ENCODE measurements at places on chromosomes 3 and 15.

GRCh38 chr15:57057134-57057930 is 138.9 kb downstream of the TCF12 start:
- no peak overlapping the region for H3K4me3 ChIP-seq
- H3K4me1 ChIP-seq, result peaks cover 13% of the 10 kb centered on the region
- H3K36me3 ChIP-seq, result peaks cover 2% of the 10 kb centered on the region
- no peak overlapping the region for H3K27ac ChIP-seq
- no peaks in the 10 kb centered on the region for H3K27me3 ChIP-seq

GRCh38 chr3:128320551-128321340 is 145.9 kb downstream of the DNAJB8 start:
- no peaks in the 10 kb centered on the region for H3K27me3 ChIP-seq
- DNase-seq, result no peak
- H3K27ac ChIP-seq, result no peak overlapping the region
- peaks cover 11% of the 10 kb centered on the region for H3K4me1 ChIP-seq
- no peaks in the 10 kb centered on the region for H3K36me3 ChIP-seq
- H3K4me3 ChIP-seq, result no peak overlapping the region

- no peak overlapping the region for H3K27ac ChIP-seq
- no peaks in the 10 kb centered on the region for H3K4me1 ChIP-seq
- H3K4me3 ChIP-seq, result no peak overlapping the region
- no peaks in the 10 kb centered on the region for H3K36me3 ChIP-seq
- DNase-seq, result no peak
- peaks cover 3% of the 10 kb centered on the region for H3K27me3 ChIP-seq
These were observed 670 bp upstream of the ISLR start for GRCh38 chr15:74172701-74173379.

GRCh38 chr3:170038434-170039110 is 777 bp downstream of the GPR160 start:
- no peaks in the 10 kb centered on the region for H3K27me3 ChIP-seq
- no peak overlapping the region for H3K27ac ChIP-seq
- DNase-seq, result no peak
- H3K36me3 ChIP-seq, result peaks cover 9% of the 10 kb centered on the region
- H3K4me3 ChIP-seq, result peak overlapping the region; percentile 81
- H3K4me1 ChIP-seq, result peaks cover 27% of the 10 kb centered on the region

DNA sequence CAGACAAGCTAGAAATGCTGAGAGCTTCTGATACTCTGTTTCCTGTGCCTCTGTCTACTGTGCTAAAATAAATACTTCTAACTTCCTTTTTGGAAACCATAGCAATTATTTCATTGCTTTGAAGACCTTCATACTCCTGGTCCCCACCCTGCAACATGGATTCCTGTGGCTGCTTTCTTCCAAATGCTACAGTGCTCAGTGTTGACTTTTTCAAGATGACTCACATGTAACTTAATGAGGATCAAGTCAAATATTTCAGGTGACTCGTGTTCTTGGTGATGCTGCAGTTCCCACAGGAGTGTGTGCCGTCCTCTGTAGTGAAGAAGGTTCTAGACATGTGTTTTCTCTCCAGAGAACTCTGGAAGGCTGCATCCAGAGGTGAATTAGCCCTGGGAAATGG is 288.6 kb downstream of the CLSTN2 start:
- H3K36me3 ChIP-seq, result no peaks in the 10 kb centered on the region
- H3K27ac ChIP-seq, result no peak overlapping the region
- DNase-seq, result no peak
- H3K4me1 ChIP-seq, result no peaks in the 10 kb centered on the region

GRCh38 chr15:95208988-95209387 is 977.6 kb downstream of the MCTP2 start:
- no peaks in the 10 kb centered on the region for H3K36me3 ChIP-seq
- H3K4me1 ChIP-seq, result no peaks in the 10 kb centered on the region
- H3K27me3 ChIP-seq, result no peaks in the 10 kb centered on the region
- no peak overlapping the region for H3K4me3 ChIP-seq
- no peak overlapping the region for H3K27ac ChIP-seq
- DNase-seq, result no peak

- no peaks in the 10 kb centered on the region for H3K27me3 ChIP-seq
- peaks cover 56% of the 10 kb centered on the region for H3K4me1 ChIP-seq
- DNase-seq, result no peak
- peaks cover 29% of the 10 kb centered on the region for H3K36me3 ChIP-seq
These were observed 22.7 kb downstream of the KLHL6 start for GRCh38 chr3:183532620-183533411.

- peaks cover 4% of the 10 kb centered on the region for H3K4me1 ChIP-seq
- H3K4me3 ChIP-seq, result no peak overlapping the region
- peaks cover 49% of the 10 kb centered on the region for H3K27me3 ChIP-seq
- no peak overlapping the region for H3K27ac ChIP-seq
These were observed 112.7 kb downstream of the RAB11A start for GRCh38 chr15:65981837-65982626.

GRCh38 chr3:190012314-190012782 is 108.3 kb downstream of the P3H2 start:
- H3K27ac ChIP-seq, result no peak overlapping the region
- H3K4me1 ChIP-seq, result no peaks in the 10 kb centered on the region
- peaks cover 13% of the 10 kb centered on the region for H3K27me3 ChIP-seq
- no peak overlapping the region for H3K4me3 ChIP-seq
- DNase-seq, result no peak

DNA sequence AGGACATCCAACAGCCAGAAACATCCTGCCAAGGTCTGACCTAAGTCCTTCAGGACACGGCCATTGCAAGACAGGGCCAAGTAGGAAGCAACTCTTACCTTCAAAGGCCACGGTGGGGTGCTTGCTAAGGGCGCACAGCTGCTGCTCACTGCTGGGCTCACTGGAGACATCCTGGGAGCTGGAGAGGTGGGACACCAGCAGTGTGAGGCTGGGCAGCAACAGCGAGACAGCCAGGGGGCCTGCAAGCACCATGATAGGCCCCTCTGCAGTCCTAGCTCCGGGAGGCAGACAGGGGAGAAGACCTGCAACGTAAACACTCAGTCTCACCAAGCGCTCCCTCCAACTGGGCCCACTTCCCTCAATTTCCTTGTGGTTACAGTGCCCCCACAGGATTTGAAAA is 79.2 kb downstream of the SEMA5B start:
- H3K27ac ChIP-seq, result no peak overlapping the region
- no peak for DNase-seq
- no peaks in the 10 kb centered on the region for H3K4me1 ChIP-seq
- peaks cover 20% of the 10 kb centered on the region for H3K27me3 ChIP-seq
- H3K4me3 ChIP-seq, result no peak overlapping the region
- no peaks in the 10 kb centered on the region for H3K36me3 ChIP-seq

- peak overlapping the region; percentile 2 for H3K4me3 ChIP-seq
- H3K27me3 ChIP-seq, result no peaks in the 10 kb centered on the region
- peaks cover 4% of the 10 kb centered on the region for H3K36me3 ChIP-seq
- peak overlapping the region; percentile 82 for H3K27ac ChIP-seq
- DNase-seq, result peak; percentile 44
- H3K4me1 ChIP-seq, result peaks cover 40% of the 10 kb centered on the region
These were observed 86.9 kb upstream of the PRTG start for GRCh38 chr15:55829826-55830225.

DNA sequence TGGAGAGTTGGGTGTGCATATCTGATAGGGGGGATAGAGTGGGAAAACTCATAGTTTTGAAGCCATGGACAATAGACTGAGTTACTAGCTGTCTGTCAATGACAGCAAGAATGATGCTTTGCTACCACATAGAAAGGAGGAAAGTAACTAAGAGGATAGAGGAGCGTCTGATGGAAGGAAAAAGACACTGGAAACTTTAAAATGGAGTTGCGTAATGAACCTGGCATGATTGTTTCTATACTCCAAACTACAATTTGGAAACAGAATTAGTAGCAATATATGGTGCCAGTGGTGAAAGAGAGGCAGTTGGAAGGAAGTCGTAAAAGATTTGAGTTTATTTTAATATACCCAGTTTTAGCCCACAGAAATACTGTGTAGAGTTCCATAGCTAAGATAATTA is 163.6 kb downstream of the TUSC7 start:
- no peaks in the 10 kb centered on the region for H3K36me3 ChIP-seq
- no peaks in the 10 kb centered on the region for H3K27me3 ChIP-seq
- no peaks in the 10 kb centered on the region for H3K4me1 ChIP-seq
- H3K27ac ChIP-seq, result no peak overlapping the region

GRCh38 chr3:48077815-48078214 is 61.6 kb upstream of the MAP4 start:
- H3K4me3 ChIP-seq, result no peak overlapping the region
- no peak overlapping the region for H3K27ac ChIP-seq
- no peak for DNase-seq
- H3K4me1 ChIP-seq, result peaks cover 9% of the 10 kb centered on the region
- H3K27me3 ChIP-seq, result no peaks in the 10 kb centered on the region

GRCh38 chr3:189982321-189982945 is 138.3 kb downstream of the P3H2 start:
- H3K27ac ChIP-seq, result no peak overlapping the region
- H3K4me3 ChIP-seq, result no peak overlapping the region
- no peaks in the 10 kb centered on the region for H3K36me3 ChIP-seq
- DNase-seq, result no peak

DNA sequence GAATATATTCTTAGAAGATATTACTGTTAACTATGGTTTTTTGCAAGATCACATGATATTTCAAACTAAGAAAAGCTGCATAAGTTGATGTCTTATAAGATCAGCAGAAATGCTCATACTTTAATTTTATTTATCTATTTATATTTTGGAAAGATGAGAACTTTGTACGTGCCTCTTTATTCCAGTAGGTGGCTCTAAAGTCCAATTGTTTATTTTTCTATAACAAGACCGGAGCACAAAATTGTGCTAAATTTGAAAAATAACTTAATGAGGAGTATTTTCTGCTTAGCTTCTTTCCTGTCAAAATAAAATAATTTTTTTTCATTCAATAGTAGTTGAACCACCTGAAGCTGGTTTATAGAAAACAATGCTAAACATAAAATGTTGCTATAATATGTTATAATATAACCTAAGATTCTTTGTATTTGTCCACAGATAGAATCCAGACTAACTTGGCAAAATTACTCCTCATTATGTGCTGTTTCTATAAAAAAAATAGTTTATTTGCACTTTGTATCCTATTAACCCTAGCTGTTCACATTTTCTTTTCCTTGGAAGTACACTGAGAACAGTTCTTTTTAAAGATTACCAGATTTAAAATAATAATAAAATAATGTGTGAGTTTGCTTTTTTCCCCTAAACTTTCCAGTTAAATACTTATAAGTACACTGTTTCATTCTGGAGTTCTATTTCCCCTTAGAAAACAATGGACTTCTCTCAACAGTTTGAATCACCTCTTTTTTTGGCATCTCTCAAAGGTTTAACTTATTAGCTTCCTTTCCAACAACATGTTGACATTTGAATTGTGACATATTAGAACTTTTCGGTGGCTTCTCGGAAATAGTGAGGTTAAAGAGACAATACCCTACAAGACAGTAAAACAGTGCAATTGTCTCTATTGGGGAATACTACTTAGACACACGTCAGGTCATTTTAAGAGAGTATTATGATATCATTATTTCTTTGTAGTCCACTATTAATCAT is 530.0 kb downstream of the MECOM start:
- no peaks in the 10 kb centered on the region for H3K4me1 ChIP-seq
- H3K36me3 ChIP-seq, result no peaks in the 10 kb centered on the region
- H3K4me3 ChIP-seq, result no peak overlapping the region
- H3K27me3 ChIP-seq, result peaks cover 14% of the 10 kb centered on the region
- H3K27ac ChIP-seq, result no peak overlapping the region
- no peak for DNase-seq

DNA sequence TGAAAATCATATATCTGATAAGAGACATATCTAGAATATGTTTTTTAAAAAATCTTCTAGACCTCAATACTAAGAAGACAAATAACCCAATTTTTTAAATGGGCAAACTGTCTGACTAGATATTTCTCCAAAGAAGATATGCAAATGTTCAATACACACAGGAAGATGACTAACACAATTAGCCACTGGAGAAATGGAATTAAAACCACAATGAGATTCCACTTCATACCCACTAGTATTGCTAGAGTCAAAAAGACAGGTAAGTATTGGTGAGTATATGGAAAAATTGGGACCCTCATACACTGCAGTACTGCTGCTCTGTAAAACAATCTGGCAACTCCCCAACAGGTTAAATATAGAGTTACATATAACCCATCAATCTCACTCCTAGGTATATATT is 33.1 kb upstream of the TOPAZ1 start:
- H3K4me1 ChIP-seq, result peaks cover 2% of the 10 kb centered on the region
- peaks cover 32% of the 10 kb centered on the region for H3K27me3 ChIP-seq
- no peak for DNase-seq

DNA sequence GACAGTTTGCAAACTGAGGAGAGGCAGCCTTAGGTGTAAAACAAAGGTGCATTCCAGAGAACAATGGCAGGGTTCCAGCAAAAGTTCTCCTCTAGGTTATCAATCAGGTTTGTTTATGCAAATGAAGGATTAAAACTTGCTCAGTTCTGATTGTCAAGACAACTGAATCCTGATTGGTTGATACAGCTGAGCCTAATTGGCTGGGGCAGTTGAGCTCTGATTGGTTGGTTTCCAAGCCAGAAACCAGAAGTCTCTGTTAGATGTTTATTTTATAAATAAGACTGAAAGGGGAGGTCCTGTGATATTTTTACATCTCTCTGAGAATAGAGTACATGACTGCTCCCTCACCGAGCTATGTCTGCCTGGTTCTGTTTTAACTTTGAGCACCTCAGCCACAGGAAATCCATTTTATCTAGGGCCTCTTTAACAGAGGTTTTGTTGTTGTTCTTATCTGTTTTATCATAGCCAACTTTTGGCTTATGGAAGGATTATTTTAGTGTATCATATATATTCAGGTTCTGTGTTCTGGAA is 37.8 kb downstream of the PPM1L start:
- H3K27ac ChIP-seq, result no peak overlapping the region
- H3K4me3 ChIP-seq, result no peak overlapping the region
- H3K36me3 ChIP-seq, result peaks cover 3% of the 10 kb centered on the region
- peaks cover 5% of the 10 kb centered on the region for H3K27me3 ChIP-seq

GRCh38 chr3:165011557-165011956 is 66.7 kb downstream of the SI start:
- no peaks in the 10 kb centered on the region for H3K27me3 ChIP-seq
- H3K27ac ChIP-seq, result no peak overlapping the region
- no peaks in the 10 kb centered on the region for H3K4me1 ChIP-seq
- H3K36me3 ChIP-seq, result no peaks in the 10 kb centered on the region

- DNase-seq, result no peak
- H3K4me3 ChIP-seq, result no peak overlapping the region
- H3K27me3 ChIP-seq, result peaks cover 3% of the 10 kb centered on the region
- no peaks in the 10 kb centered on the region for H3K36me3 ChIP-seq
- no peak overlapping the region for H3K27ac ChIP-seq
- no peaks in the 10 kb centered on the region for H3K4me1 ChIP-seq
These were observed 116.8 kb downstream of the EPHB1 start for GRCh38 chr3:134911586-134912548.

GRCh38 chr15:62730825-62731224 is 311.7 kb upstream of the TPM1 start:
- no peak for DNase-seq
- peaks cover 22% of the 10 kb centered on the region for H3K27me3 ChIP-seq
- no peaks in the 10 kb centered on the region for H3K36me3 ChIP-seq
- no peak overlapping the region for H3K4me3 ChIP-seq

DNA sequence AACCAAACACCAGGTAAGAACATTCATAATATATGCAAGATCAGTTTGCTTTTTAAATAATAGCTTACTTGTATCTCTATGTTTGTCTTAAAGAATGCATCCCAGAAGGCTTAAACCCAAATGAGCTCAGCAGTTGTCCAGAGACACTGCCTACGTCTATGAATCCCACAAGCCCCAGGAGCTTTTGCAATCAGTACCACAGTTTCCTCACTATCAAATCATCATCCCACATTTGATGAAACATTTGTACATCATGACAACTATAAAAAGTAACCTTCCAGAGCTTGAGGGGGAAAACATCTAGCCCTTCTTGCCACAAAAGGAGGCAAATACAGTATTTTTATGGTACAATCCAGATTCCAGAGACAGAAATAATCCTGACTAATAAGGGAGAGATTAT is 63.7 kb downstream of the ATP8B4 start:
- DNase-seq, result no peak
- H3K4me3 ChIP-seq, result no peak overlapping the region
- H3K27ac ChIP-seq, result no peak overlapping the region
- peaks cover 49% of the 10 kb centered on the region for H3K4me1 ChIP-seq
